ENCODE measurements at places on chromosomes 12 and 14. TPM values are rescaled to one million over a fixed set of nuclear protein-coding genes. Genes with fewer than 3 reads are reported as not detected.

The PIWIL1 gene
- total RNA-seq, result not detected

The KRT73 gene
- not detected for total RNA-seq

The TCL1B gene
- total RNA-seq, result not detected

The SPIC gene
- total RNA-seq, result not detected
